ENCODE measurements at places on chromosomes 2 and 18. TPM values are rescaled to one million over a fixed set of nuclear protein-coding genes. Genes with fewer than 3 reads are reported as not detected.

DNA sequence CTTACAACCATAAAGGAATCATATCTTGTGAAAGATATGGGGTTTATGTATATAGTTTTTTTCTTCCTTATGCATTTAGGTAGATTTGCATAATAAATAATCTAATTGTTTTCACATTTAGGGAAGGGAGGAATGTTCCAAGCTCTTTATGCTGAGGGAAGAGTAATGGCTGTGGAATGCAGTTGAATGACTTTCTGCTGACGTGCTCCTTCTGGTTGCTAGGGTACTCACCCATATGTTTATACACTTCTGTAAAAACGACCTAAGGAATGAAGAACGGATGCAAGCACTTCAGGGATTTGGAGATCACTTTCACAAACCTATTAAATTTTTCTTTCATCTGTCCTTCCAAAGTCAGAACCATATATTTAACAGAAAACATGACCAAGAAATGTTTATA lies 29.2 kb upstream of the PPP4R1 start:
- peak; percentile 28 for DNase-seq

DNA sequence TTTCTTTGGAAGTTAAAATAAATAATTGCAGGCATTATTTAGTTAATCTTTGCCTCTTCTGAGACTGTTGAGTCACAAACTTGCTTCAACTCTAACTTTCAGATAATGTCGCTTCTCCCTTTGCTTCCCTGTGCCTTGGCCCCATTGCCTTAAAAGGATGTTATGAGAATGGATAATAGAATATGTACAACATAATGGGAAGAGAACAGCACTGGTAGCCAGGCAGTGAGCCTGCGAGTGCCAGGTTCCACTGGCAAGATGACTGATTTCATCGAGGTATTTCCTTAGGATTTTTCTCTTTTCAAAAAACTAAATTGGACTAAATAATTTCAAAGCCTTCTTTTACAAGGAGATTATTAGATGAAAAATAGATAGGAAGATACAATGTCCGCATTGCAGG lies 420.9 kb downstream of the TGIF1 start:
- no peak for DNase-seq

DNA sequence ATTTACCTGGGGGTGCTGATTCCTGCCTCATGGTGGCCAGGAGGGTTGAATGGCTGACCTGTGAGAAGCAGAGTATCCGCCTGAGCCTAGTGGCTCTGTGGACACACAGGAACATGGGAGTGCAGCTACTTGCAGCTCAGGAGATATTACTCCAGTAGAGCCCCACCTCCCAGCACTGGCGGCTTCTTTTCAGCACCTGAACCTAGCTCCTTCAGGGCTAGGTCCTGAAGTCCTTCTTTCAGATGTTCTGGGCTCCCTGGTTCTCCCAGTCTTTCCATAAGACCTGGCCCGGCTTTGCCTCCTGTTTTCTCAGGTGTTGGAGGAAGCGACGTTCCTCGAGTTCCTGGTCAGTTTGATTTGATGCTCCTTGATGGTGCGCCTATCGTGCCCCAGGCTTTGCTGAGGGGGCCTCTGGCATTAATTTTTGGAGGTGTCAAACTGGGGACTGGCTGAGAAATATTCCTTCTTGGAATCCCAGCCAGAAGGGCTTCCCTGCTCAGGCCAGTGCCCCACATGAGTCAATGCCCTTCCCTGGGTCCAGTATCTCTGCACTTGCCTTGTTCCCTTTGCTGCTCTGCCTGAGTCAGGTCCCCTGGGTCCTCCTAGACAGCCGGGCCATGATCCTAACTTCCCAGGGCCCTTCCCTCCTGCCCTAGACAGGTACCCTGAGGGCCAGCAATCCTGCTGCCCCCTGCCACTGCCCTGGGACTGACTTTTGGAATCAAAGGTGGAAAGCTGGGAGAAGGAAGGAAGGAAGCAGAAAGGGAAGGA lies 110.7 kb upstream of the HAAO start:
- no peak for DNase-seq

- DNase-seq: no peak
These were observed 32.3 kb upstream of the TMEM247 start for GRCh38 chr2:46446871-46447568.

DNA sequence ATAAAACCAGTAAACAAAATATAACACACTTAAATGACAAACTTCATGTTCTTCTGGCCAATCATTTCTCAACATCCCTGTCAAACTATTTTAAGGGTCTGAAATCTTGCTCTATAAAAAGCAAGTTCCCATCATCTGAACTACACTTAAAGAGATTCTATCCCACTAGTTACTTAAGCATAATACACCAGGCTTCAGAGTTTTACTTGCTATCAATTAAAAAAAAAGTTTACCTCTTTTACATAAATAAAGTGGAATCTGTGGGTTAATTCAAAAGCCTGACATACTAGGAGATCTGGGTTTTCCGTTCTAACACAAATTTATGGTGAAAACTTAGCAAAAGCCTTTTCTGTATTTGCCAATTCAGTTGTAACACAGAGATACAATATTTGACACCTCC lies 1.9 kb downstream of the CLASP1 start:
- no peak for DNase-seq

GRCh38 chr2:8343031-8343430 lies 338.8 kb upstream of the ID2 start:
- DNase-seq: no peak

- DNase-seq: no peak
These were observed 40.1 kb downstream of the KCMF1 start for GRCh38 chr2:85011098-85011497.

GRCh38 chr2:39937621-39938020 lies 158.6 kb upstream of the THUMPD2 start:
- no peak for DNase-seq

DNA sequence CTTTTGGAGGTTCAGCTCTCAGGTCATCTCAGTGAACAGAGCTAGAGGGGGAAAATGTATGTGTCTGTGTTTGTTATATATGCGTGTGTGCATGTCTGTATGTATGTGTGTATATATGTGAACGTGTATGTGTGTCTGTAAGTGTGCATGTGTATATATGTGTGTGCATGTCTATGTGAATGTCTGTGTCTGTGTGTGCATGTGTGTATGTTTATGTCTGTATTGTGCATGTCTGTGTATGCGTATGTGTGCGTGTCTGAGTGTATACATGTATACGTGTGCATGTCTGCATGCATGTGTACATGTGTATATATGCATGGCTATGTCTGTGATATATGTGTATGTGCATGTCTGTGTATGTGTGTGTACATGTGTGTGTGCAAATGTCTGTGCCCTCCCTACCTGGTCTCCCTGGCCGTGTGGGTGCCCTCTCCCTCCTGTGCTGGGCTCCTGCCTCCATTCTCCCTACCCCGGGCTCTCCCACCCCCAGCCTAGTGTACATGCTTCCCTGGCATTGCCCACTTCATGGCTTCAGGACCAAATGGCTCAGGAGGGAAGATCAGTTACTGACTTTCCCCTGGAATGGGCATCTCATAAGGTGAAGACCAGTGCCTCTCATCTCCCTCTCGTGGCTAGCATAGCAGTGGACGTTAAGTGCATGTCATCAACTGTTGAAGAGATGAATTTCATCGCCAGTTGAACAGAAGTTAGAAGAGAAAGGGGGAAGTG lies 49.9 kb downstream of the TRAF3IP1 start:
- no peak for DNase-seq

DNA sequence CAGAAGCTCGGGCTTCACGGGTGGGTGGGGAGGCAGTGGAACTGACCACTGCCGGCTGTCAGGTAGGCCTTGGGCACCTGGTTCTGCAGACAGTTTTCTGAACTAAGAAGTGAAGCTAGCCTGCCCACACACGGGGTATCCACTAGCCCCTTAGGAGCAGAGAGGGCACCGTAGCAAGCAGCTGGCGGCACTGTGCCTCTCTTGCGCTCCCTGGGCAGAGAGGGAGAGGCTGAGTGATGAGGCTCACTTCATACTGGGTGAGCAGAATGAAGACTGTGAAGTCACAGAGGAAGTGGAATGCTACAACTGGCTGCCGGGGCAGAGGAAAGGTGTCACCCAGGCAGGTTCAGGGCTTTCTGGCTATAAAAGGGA lies 753 bp downstream of the ITPRIPL1 start:
- DNase-seq: no peak

GRCh38 chr2:121689356-121689755 lies 40.1 kb upstream of the CLASP1 start:
- no peak for DNase-seq

GRCh38 chr2:12045864-12046291 lies 299.4 kb downstream of the LPIN1 start:
- no peak for DNase-seq

- no peak for DNase-seq
These were observed 2.8 kb downstream of the ARID5A start for GRCh38 chr2:96539215-96539920.

GRCh38 chr2:68447118-68447517 lies 20.0 kb downstream of the FBXO48 start:
- no peak for DNase-seq

GRCh38 chr2:232419245-232420072 lies 12.8 kb downstream of the ALPG start:
- DNase-seq: no peak

DNA sequence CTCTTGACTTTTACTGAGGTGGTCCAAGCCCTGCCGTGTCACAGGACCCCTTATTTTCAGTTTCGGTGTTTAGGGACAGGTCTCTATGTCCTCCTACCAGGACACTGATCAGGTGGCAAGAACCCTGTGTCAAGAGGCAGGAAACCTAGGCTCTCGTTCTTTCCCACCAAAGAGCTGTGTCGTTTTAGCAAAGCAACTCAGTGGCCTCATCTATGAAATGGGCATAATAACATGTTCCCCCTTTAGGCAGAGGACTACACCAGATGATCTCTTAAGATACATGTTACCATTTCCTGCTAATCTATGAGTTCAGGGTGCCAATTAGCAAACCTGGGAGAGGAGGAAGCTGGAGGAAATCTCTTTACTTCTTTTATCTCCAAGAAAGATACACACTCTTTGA lies 1.9 kb downstream of the RAB31 start:
- no peak for DNase-seq

DNA sequence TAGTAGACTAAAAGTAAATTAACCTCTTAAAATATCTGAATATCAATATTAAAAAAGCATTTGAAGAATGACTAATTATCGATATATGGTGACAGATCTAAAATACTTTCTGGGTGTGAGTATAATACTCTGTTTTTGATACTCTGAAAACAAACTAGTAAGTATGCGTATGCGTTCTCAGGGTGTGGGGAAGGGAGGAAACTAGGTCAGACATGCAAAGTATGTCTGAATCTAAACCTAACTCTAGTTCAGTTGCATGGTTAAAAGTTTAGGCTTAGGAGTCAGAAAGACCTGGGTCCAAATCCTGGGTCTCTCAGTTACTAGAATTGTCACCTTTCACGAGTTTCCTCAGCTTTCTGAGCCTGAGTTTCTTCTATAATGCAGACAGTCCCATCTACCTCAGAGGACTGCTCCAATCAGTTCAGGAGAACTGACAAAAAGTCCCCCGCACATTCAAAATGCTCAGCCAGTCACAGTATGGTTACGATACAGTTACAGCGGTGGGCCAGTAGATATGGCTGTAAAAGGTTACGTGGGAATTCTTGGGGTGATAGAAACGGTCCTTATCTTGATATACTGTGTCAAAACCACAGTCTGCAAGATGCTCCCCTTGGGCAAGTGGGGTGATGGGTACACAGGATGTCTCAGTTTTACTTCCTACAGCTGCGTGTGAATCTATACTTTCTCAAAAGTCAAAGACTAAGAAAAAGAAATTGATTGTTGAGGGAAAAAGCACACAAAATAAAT lies 29.2 kb downstream of the UNC50 start:
- no peak for DNase-seq

Gene NPAS2
- 18.3 TPM for total RNA-seq

Gene TBR1
- total RNA-seq: not detected

Gene CCDC121
- total RNA-seq: 7.1 TPM

Gene RPL31
- 1,023 TPM for total RNA-seq

Gene ZNF804A
- total RNA-seq: 7.9 TPM

Gene HADHA
- total RNA-seq: 125 TPM

Gene DNAH7
- total RNA-seq: 0.29 TPM

Gene GTF2A1L
- 66.9 TPM for total RNA-seq

Gene CENPA
- total RNA-seq: 2.8 TPM

Measured in uterus (tissue), 4 donors.